ENCODE measurements at places on chromosomes 2 and 18.

GRCh38 chr2:224976629-224977525, 65.4 kb downstream of the DOCK10 start:
- DNase-seq = no peak

- DNase-seq = no peak
These were observed 119.1 kb upstream of the PELI1 start for GRCh38 chr2:64263315-64263714.

DNA sequence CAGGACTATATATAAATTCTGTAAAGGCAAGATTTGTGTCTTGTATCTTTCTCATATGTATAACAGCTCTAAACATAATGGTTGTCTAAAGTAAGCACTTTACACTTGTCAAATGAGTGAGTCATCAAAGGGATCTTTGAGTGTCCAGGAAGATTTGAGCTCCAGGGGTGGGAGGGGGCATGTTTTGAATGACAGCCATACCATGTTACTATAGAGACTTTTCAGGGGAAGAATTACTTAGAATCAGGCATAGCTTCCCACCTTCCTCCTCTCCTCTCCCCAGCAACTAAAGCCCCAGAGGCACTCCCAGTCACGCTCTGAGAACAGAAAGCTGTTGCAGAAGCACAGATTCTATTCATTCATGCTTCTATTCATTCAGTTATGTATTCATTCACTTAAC, 65.8 kb upstream of the ALK start:
- no peak for DNase-seq

DNA sequence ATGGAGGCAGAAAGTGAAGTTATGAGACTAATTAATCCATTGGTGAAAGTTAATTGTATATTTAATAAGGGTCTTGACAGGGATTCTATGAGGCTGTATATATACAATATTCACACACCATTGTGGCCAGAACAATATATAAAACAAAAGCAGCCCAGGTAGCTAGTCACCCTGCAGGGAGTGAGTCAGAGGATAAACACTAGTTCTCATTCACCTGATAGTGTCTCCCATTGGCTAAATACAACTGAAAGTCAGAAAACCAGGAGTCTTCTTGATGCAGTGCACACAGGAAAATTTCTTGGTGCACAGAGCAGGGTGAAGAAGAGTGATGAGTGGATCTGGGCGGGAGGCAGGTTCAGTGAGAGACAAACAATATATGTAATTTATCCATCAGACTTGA, 465.2 kb downstream of the ERBB4 start:
- no peak for DNase-seq

DNA sequence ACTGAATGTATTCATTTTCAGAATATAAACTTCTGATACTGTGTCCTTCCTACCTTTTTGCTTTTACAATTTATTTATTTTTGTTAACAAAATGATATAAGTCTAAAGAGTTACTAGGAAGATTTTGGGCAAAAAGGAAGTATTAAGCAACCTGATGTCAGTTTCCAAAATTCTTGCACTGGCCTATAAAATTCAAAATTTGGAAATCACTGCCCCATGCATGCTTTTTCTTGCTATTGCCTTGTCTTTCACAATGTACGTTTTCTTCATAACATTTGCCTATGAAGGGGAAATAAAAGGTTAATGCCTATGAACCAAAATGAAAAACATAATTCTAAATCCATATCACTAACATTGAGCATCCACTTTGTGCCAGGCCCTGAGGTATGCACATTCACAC, 40.1 kb upstream of the EHBP1 start:
- no peak for DNase-seq
